T-helper 17 cell (primary cell): ENCODE measurements at places on chromosomes 3 and 15. TPM values are rescaled to one million over a fixed set of nuclear protein-coding genes. Genes with fewer than 3 reads are reported as not detected.

PLIN1 gene
- 0.12 TPM for total RNA-seq

- H3K36me3 ChIP-seq = peaks cover 4% of the 10 kb centered on the region
- DNase-seq = no peak
- H3K27ac ChIP-seq = no peak overlapping the region
- peaks cover 18% of the 10 kb centered on the region for H3K27me3 ChIP-seq
- H3K4me1 ChIP-seq = no peaks in the 10 kb centered on the region
- H3K4me3 ChIP-seq = no peak overlapping the region
Measured at GRCh38 chr3:134680796-134681521, 30.1 kb upstream of the KY start.

DNA sequence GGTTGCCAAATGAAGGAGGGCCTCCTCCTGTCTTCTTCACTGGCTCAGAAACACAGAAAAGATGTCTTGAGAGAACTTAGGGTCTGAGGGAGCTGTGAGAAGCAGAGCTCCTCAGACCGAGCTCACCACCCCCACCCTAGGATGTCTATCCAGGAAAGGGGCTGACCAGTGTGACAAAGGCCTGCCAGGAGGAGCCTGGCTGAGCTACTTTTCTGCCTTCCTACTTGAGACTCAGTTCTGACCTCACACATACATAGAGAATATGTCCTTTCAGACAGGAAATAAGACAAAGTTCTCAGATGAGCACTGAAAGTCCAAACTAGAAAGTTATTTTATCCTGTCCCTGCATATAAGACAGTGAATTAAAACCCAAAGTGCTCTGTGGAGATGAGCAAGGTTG is 54.5 kb downstream of the KIF9 start:
- H3K27ac ChIP-seq = peak overlapping the region; percentile 75
- no peaks in the 10 kb centered on the region for H3K36me3 ChIP-seq
- no peak for DNase-seq
- H3K4me1 ChIP-seq = peaks cover 6% of the 10 kb centered on the region
- H3K4me3 ChIP-seq = no peak overlapping the region

- DNase-seq = no peak
- H3K4me3 ChIP-seq = no peak overlapping the region
- H3K27me3 ChIP-seq = peaks cover 16% of the 10 kb centered on the region
- no peaks in the 10 kb centered on the region for H3K36me3 ChIP-seq
- no peak overlapping the region for H3K27ac ChIP-seq
- no peaks in the 10 kb centered on the region for H3K4me1 ChIP-seq
Measured at GRCh38 chr3:169383770-169384169, 279.7 kb downstream of the MECOM start.

GRCh38 chr15:62068071-62068809 is 1.5 kb downstream of the C2CD4A start:
- H3K27ac ChIP-seq = peak overlapping the region; percentile 27
- peak; percentile 23 for DNase-seq
- peaks cover 5% of the 10 kb centered on the region for H3K27me3 ChIP-seq
- peak overlapping the region; percentile 77 for H3K4me3 ChIP-seq
- no peaks in the 10 kb centered on the region for H3K36me3 ChIP-seq
